ENCODE measurements at places on chromosomes 6 and 20.

DNA sequence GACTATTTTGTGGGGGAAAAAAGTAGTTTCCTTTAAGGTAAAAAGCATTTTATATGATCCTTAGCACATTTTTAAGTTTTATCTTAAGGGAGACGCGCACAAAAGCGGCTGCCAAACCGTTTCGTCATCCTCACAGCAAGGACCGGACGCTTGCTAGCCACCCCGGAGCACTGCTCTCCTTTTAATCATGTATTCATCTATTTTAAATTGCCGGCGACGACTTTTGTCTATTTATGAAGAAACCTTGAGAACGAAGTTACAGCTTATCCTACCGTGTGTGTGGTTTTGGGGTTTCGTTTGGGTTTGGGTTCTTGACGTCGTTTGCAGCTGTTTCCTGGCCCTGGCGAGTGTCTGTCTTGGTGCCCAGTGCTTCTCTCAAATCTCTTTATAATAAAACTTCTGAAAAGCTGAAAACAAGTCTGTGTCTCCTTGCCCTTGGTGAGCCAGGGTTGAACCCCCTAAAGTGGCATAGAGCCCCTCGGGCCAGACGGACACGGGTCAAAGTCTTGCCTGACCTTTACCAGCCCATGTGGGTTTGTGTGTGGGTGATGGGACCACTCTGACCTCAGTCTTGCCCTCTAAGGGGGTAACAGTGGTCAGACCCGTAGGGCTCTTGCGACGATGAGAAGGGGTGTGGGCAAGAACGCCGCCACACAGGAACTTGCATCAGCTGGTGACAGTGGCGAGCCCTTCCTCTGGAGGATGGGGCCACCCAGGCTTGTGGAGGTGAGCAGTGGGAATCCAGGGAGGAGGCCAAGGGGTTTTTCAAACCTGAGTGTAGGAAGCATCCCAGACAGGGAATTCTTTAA lies 117.6 kb downstream of the JPH2 start:
- DNase-seq = no peak

GRCh38 chr6:24274441-24275083 lies 83.3 kb downstream of the DCDC2 start:
- DNase-seq = no peak

GRCh38 chr6:70124443-70124842 lies 178.4 kb downstream of the COL9A1 start:
- no peak for DNase-seq

DNA sequence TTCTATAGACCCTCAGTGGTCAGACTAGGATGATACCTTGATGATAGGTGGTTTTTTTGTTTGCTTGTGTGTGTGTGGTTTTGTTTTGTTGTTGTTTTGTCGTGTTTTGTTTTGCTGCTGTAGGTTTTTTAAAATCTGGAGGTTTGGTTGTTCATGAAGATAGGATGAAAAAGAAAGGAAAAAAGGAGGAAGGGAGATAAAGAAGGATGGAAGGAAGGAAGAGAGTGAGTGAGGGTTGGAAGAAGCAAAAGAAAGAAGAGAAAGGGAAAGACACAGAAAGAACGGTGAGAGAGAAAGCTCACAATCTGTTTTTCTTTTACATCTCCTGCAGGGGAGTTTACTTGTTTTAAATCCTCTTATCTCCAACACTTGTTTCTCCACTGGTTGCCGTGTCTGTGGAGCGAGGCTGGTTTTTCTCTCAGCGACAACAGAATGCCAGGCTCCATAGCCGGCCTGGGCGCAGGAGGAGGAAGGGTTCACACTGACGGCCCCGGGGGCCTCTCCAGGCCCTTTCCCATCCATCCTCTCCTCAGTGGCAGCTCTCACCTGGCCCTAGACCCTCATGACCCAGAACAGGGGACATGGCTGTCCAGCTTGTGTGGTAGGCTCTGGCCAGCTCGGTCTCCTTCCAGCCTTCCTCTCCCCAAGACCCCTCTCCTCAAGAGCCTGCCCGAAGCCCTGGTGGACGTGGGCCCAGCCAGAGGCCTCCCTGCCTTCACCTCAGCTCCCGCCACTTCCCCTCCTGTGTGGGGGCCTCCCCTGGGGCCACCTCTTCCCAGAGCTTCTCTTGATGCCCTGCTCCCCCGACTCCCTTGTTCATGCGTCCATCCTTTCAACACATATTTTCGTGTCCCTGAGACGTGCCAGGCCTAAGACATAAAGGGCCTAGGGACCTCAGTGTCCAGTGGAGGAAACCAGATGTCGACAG lies 168.4 kb downstream of the VEGFA start:
- no peak for DNase-seq

DNA sequence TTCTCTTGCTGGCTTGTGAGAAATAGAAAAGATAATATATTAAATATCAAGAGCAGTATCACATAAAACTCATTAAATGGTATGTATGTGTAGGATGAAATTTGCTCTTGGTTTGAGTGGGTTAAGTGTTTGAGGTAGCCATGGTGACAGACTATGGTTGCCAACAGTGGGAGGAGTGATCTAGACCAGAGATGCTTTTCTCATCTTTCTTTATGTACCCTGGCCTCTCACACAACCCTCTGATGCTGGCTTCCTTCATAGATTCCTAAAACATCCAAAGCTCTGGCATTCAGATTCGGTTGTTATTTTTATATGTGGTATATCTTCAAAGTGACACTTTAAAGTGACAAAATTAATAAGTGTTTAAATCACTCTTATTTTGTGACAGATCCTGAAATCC lies 9.0 kb upstream of the MLIP start:
- DNase-seq = no peak

- DNase-seq = no peak
Observed at GRCh38 chr6:168193816-168194721, 115.1 kb upstream of the FRMD1 start.

- no peak for DNase-seq
Observed at GRCh38 chr6:116200619-116201249, 53.1 kb downstream of the TSPYL4 start.

DNA sequence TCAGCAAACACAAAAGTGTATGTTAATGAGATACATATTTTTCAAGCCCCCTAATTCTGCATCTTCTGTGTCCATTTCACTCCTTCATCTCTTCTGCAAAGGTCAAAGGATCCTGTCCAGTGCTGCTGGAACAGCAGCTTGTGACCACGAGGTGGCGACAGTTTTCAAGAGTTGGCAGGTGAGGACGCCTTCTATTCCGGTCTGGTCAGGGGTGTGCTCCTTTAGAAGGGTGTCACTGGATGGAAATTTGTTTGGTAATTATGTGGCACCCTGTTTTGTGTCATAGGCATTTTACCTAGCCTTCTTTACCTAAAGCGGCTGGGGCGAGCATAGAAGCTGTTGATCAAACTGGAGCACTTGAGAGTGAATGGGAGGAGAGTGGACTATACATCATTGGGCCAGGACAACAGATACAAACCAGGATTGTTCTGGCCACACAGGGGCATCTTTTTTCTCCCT lies 32.9 kb upstream of the ERVFRD-1 start:
- peak; percentile 77 for DNase-seq

GRCh38 chr6:150301846-150302519 lies 66.8 kb upstream of the IYD start:
- DNase-seq = no peak

GRCh38 chr6:159678574-159678973 lies 14.5 kb downstream of the SOD2 start:
- no peak for DNase-seq

GRCh38 chr20:58688840-58689239 lies 3.8 kb upstream of the NPEPL1 start:
- no peak for DNase-seq

DNA sequence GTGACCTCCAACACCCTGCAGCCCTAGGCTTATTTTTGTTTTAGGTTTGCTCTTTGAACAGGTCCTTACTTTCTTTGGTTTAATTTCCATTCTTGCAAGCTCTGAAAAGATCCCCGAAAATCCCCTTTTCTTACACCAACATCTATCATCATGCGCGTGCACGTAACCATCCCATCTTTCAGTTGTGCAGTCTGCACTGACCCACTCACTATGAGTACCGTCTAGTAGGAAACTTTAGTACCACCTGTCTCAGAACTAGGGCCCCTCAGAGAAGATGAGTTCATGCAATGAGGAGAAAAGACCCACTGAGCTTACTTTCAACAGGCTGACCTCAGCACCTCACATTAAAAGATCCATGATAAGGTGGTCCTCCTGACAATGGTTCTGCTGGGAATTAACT lies 120.6 kb upstream of the AGPAT4 start:
- no peak for DNase-seq

DNA sequence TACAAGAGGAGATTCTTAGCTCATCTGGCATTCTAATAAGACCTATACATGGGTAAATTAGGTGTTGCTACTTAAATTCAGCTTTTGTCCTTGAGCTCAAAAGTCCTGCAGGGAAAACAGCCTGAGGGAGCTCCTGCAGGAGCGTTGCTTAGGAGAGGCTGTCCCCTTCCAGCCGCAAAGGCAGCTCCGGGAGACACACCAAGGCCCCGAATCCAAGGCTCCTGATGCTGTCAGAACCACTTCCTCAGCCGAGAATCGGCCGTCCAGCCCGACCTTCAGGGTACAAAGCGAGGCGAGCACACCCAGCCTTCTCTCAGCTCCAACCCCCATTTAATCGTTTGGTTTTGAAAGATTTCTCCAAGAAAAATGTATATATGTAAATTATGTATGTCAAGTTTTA lies 87.0 kb downstream of the DACT2 start:
- no peak for DNase-seq

GRCh38 chr20:48823960-48824498 lies 3.8 kb downstream of the PREX1 start:
- no peak for DNase-seq

DNA sequence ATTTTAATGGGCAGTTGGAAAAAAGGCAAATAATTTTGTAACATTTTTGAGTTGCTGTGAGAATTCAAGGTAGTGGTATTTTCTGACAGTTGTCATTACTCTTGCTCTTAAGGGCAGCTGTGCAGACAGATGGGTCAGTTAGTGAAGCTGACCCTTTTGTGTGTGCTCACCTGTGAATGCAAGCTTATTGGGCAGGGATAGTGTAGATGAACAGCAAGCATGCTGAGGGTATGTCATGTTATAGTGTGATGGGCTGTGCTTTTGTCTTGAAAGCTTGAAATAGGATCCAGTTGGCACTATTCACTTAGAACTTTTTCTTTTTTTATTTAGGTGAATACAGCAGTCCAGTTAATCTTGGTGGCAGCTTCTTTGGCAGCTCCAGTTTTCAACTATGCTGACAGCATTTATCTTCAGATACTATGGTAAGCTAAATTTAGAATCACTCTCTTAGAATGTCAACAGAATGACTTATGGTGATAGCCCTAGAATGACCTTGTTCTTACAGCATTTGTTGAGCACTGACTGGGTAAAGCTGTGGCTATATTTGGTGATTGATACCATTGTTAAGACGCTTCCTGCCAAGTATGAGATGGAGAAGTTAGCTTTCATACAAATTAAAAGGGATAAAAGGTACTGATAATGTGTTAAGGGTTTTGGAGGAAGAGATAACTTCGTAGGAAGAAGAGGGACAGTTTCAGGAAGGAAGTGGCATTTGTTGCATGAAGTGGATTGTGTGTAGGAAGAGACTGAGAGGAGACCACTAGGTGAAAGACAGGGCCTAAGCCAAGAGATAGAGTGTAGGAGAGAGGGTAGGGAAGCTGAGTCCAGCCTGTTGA lies 19.5 kb downstream of the LRRN4 start:
- no peak for DNase-seq

- no peak for DNase-seq
Observed at GRCh38 chr6:32327103-32327502, 44.6 kb downstream of the TSBP1 start.

DNA sequence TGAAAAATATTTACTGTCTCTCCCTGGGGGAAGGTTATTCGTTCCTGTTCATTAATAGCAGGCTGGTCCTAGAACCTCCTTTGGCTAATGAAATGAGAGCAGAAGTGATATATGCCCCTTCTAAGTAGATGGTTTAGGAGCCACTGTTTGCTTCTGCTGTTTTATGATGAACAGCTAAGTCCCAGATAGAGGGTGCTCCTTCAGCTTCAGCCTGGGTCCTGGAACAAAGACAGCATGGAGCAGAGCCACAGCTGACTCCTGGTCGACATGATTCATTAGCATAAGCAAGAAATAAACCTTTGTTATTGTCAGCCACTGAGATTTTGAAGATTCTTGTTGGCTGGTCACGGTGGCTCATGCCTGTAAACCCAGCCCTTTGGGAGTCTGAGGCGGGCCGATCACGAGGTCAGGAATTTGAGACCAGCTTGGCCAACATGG lies 47.8 kb upstream of the ARMC2 start:
- no peak for DNase-seq

DNA sequence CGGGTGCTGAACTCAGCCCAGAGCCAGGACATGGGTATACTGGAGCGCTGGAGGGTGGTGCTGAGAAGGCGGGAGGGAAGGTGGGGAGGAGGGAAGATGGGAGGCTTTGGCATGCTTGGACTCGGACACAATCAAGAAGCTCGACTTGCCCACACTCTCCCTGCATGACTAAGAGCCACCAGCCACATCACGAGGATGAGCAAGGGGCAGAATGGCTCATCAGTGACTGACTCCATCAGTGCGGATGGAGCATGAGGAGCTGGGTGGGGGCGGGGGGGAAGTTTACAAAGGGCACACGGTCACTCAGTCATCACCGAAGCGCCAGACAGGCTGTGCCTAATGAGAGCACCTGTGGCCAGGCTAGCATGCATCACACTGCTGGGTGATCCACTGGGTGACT lies 222.8 kb downstream of the KIF16B start:
- DNase-seq = no peak

GRCh38 chr6:85677234-85677956 lies 34.7 kb upstream of the SYNCRIP start:
- no peak for DNase-seq

- no peak for DNase-seq
Observed at GRCh38 chr6:3610921-3611320, 140.6 kb downstream of the PXDC1 start.

DNA sequence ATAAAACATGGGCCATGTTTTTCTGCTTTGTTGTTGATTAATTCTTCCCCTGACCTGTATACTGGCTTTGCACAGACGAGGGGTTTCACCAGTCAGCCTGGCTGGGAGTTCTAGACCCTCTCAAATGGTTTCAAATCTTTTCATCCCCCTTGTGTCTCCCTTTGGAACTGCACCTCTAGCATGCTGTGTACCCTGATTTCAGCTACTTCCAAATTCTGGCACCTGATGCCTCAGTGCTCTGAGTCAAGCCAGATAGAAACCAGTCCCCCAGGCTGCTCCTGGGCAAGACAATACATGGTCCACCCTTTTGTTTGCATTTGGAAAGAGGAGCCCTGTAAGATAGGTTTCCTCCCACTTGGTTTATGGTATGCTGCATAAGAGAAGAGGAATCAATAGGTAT lies 290.2 kb downstream of the BTBD3 start:
- no peak for DNase-seq

GRCh38 chr6:139583420-139583819 lies 209.0 kb upstream of the CITED2 start:
- no peak for DNase-seq

DNA sequence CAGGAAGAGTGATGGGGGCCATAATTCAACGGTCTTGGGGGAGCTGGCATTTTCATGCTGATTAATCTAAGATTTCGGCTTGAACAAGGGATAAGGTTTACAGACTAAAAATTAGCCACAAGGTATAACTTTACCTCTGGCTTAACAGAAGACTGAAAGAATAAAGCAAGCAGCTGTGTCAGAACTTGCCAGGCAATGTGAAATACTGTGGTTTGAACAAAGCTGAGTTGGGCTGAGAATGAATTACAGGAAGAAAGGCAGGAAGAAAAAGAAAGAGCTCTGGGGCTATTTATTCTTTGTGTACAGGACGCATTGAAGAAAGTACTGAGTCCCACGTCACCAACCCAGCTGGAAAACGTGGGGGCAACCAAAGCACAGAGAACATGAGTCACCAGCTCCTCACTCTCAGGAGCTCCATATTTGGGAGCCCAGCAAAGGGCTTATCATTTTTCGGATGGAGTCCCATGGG lies 121.5 kb upstream of the NEDD9 start:
- no peak for DNase-seq

Data from thyroid gland (tissue), 4 donors.